Endothelial cell of coronary artery (primary cell): ENCODE measurements at places on chromosomes 1 and 21. TPM values are rescaled to one million over a fixed set of nuclear protein-coding genes. Genes with fewer than 3 reads are reported as not detected.

KRTAP19-5 gene
- not detected in 2 replicates for total RNA-seq

STIL gene
- 3.9 and 8.5 TPM in 2 replicates for total RNA-seq

KCNC4 gene
- 4.9 and 5.1 TPM in 2 replicates for total RNA-seq

NDUFS5 gene
- 633 and 957 TPM in 2 replicates for total RNA-seq

ANKRD34A gene
- 0.27 and 0.28 TPM in 2 replicates for total RNA-seq

CD1E gene
- total RNA-seq = not detected in 2 replicates

ACTA1 gene
- total RNA-seq = not detected in 2 replicates

ACKR1 gene
- total RNA-seq = 0.18 and 0.75 TPM in 2 replicates

SLC44A3 gene
- 0.27 and 0.28 TPM in 2 replicates for total RNA-seq

CRNN gene
- not detected in 2 replicates for total RNA-seq

LCE1C gene
- not detected in 2 replicates for total RNA-seq

RNF220 gene
- total RNA-seq = 59.3 and 60.1 TPM in 2 replicates

LGALS8 gene
- 48.0 and 58.5 TPM in 2 replicates for total RNA-seq

USH2A gene
- total RNA-seq = not detected in 2 replicates

GSTM1 gene
- total RNA-seq = 2.7 and 5.4 TPM in 2 replicates

C8A gene
- total RNA-seq = not detected in 2 replicates

C1orf210 gene
- total RNA-seq = not detected in 2 replicates

GUK1 gene
- 472 and 568 TPM in 2 replicates for total RNA-seq

CA6 gene
- total RNA-seq = not detected in 2 replicates

CFHR2 gene
- total RNA-seq = not detected in 2 replicates

C1orf226 gene
- total RNA-seq = 0.72 and 0.85 TPM in 2 replicates

SLC30A2 gene
- total RNA-seq = not detected in 2 replicates

CCDC27 gene
- total RNA-seq = not detected in 2 replicates

SPRR2F gene
- not detected in 2 replicates for total RNA-seq

FALEC gene
- 0.63 TPM in 1 of 2 replicates, not detected in the other for total RNA-seq
